ENCODE measurements at places on chromosomes 11 and 22. TPM values are rescaled to one million over a fixed set of nuclear protein-coding genes. Genes with fewer than 3 reads are reported as not detected.

DNA sequence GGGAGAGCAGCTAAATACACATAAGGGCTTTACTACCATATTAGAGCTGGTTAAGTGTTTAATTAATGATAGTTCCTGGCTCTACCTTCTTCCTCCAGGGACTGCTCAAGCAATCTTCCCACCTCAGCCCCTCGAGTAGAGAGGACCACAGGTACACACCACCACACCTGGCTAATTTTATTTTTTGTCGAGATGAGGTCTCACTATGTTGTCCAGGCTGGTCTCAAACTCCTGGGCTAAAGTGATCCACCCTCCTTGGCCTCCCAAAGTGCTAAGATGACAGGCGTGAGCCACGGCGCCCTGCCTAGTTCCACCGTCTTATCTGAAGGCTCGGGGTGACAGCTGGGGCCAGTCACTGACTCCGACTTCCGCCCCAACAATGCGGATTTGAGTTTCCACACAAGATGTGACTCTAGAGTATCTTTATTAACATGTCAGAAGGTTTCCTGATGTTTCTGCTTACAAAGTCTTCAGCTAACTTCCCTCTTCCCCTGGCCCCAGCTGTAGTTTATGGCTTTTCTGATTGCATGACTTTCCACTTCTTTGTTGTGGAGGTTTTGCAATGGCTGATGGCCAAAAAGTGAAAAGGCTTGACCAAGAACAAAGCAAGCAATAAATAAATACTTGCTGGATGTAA is 16.8 kb downstream of the TPST2 start:
- peak; percentile 32 for DNase-seq

- DNase-seq: no peak
These were observed 305.6 kb downstream of the TBC1D22A start for GRCh38 chr22:47067911-47068625.

GRCh38 chr22:20008221-20008995 is 8.2 kb downstream of the ARVCF start:
- DNase-seq: no peak

DNA sequence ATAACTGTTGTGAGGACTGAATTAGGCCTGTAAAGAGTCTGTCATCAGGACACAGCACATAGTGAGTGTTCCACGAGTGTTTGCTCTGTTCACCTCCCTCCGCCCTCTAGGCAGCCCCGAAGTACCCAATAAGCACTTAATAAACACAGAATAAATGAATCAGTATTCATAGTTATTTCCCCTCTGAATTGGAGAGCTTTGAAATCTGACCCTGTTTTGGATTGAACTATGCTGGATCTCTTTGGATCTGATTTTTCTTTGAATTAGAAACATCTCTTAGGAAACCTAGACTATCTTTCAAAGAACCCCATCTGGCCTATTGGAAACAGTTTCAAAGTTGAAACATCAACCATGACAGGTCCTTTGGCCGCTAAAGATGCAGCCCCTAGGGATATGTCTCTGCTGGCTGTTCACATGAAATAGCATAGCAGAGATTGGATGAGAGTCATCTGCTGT is 615.5 kb downstream of the NTM start:
- DNase-seq: peak; percentile 66

DNA sequence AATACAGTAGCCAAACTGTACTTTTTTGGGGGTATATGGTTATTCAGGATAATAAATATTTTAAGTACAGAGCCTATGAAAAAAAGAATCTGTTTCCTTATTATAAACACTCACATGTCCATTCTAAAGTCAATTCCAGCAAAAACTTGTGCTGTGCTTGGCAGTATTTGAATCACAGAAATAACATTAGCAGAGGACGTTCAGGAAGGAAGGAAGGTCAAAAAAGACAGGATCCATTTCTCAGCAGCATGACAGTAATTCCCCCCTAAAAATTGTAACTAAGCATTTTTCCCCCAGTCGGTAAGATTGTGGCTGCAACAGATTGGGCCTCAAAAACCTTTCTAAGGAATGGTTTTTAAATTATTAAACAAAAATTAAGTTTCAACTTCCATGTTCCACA is 124.8 kb downstream of the ATG16L2 start:
- no peak for DNase-seq

- DNase-seq: no peak
These were observed 91.6 kb downstream of the SCN3B start for GRCh38 chr11:123562829-123563228.

DNA sequence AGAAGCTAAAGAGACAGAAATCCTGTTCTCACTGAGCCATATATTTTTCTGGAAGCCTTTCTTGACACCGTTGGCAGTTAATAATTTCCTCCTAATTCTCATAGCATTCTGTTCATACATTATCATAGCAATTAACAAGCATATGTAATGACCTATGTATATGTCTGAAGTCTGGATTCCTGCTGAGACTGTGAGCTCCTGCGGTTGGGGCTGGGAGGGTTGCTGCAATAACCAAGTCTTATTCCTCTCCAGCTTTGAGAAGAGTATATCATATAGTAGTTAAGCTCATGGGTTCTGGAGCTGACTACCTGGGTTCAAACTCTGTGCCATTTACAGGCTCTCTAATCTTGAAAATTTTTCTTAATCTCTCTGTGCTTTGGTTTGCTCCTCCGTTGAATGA is 175.2 kb downstream of the MAML2 start:
- DNase-seq: no peak

GRCh38 chr11:14641801-14642200 is 1.8 kb upstream of the PDE3B start:
- DNase-seq: no peak

DNA sequence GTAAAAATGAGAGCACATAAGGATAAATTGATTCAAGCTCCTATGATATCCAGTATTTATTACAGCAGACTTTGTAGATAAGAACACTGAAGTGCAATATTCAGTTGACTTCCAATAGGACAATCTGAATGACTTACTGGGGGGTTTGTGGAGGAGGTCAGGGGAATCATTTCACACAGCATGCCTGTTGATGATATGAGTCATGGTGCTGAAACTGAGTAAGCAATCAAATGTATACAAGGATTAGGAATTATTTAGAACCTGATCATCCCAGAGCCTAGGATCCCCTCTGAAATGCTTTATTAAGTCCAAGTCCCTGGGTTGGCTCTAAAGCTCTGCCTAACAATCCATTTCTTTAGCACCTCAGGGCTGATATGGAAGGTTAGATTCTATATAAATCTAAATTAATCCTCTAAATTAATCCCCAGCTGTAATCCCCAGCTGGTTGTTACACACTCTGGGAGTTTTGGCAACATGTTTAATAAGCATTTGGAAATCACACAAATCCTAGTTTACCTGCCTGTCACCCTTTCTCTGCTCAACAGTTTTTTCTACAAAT is 326.4 kb downstream of the GUCY1A2 start:
- no peak for DNase-seq

DNA sequence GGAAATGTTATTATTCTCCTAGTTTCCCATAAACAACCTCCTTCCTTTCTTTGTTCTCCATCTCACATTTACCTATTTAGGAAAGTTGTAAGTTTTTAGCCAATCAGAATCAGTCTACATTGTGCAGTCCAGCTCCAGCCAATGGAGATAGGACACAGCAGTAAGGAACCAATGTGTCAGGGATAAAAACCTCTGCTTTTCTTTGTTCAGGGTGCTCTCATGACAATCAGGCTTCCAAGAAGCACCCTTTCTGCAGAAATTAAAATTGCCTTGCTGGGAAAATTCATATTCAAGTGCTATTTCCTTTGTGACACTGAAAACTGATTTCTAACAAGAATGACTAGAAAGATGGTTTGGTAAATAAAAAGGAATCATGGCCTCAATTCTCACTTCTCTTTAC is 14.6 kb downstream of the SCGB2A1 start:
- peak; percentile 4 for DNase-seq

DNA sequence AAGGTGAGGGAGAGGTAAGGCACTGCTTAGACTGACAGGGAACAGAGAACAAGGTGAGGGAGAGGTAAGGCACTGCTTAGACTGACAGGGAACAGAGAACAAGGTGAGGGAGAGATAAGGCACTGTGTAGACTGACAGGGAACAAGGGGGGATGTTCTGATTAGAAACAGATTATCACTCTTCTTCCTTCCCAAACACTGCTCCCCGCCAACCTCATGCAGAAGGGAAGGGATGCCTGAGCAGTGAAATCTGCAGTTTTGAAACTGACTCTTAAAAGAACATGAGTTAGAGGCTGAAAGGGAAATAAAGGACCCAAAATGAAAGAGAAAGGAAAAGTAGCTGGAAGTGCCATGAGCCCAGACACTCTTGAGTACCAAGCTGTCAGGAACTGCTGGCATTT is 29.8 kb downstream of the NEFH start:
- DNase-seq: no peak

- peak; percentile 39 for DNase-seq
These were observed 959 bp upstream of the HIPK3 start for GRCh38 chr11:33256031-33256812.

- peak; percentile 41 for DNase-seq
These were observed 1.1 kb downstream of the PLAAT5 start for GRCh38 chr11:63489879-63490278.

DNA sequence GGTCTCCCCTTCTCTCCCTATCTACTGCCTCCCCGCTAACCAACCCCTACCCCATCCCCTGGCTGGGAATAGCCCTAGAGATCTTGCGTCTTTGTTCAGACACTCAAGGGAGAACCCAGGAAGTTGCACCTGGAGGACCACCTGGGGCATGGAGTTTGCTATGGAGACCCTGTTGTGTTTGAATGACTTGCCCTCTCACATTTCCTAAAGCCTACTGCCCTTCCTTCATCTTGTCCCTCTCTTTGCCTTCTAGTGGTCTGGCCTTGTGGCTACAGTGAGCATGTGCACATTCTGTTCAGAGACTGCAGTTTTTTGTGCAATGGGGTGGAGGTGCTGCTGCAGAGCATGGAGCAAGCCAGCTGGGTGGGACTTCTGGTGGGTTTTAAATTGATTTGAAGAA is 42.5 kb downstream of the ZNRF3 start:
- no peak for DNase-seq

- no peak for DNase-seq
These were observed 72.8 kb downstream of the THAP12 start for GRCh38 chr11:76307978-76308747.

DNA sequence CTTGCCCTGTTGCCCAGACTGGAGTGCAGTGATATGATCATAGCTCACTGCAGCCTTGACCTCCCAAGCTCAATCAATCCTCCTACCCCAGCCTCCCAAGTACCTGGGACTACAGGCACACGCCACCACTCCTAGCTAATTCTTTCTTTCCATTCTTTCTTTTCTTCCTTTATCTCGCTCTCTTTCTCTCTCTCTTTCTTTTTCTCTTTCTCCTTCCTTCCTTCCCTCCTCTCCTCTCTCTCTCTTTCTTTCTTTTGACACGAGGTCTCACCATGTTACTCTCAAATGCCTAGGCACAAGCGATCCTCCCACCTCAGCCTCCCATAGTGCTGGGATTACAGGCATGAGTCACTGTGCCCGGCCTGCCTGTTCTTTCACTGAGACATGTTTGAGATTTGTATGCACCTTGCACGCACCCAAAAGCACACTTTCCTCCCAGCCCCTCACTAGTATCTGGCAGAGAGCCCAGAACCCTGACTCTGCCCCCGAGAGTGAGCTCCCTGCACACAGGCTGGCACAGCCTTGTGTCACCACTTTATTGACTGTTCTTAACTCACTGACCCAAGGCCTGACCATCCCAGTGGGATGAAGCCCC is 56.8 kb downstream of the CD6 start:
- no peak for DNase-seq

DNA sequence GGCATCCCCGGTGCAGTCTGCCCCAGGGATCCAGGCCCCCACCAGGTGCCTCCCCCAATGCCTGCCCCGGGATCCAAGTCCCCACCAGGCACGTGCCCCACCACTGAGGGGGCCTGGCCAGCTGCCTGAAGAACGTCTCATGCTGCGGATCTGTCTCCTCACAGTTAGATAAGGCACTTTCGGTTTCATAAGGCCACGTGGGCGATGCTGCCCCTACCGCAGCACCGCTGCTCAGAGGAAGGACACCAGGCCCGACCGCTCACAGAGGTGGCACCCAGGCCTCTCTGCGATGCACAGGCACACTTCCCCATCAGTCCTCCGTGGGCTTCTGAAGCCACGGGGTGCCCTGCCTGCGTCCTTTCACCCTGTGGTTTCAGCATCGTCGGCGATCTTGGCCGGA is 68.1 kb upstream of the BID start:
- no peak for DNase-seq

DNA sequence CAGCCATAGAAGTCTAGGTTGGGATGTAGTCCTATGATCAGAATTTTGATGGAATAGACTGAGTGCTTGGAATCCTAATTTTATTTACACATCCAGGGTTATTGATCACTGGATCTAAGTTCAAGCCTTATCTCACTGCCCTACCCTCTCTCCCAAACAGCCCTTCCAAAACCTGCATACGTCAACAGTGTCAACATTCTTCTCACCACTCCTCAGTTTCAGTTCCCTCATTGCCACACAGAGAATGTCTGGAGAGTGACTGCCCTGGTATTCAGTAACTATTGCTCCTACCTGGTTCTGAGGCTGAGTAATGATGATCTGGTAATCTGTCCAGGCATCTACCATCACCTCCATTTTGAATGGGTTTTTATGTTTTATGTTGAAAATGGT is 60.0 kb downstream of the GLYATL1 start:
- DNase-seq: no peak

DNA sequence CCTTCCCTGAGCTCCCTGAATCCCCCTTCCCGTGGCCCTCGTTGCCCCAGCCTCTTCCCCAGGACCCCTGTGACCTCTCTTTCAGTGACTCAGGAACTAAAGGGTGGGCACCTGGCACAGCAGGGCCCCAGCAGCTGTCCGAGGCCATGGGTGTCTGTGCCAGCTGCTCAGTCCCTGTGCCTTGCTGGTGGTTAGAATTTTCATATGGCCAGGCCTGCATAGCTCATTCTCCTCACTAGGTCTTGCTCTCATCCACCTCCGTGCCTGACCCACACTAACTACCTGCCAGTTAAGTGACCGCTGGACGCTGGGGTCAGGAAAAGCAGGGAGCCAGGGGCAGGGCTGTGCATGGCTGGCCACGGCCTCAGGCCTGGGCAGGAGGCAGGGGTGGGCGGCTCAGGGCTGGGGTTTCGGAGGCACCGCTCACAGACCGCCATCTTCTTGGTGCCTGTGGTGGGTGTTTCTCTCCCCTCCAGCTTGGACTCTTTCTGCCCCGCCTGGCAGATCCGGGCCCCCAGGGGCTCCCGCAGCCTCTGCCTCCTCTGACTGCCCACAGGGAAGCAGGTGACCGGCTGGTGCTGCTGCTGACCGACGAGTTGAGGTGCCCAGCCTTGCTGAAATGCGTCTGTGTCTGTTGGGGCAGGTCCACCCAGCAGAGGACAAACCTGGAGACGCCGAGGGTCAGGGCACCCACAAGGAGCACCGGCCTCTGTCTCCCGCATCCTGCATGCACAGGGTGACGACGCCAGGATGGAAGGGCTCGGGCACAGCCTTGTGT is 20.3 kb downstream of the MRGPRD start:
- no peak for DNase-seq

- peak; percentile 30 for DNase-seq
These were observed 74.4 kb upstream of the PPARA start for GRCh38 chr22:46075764-46076531.

DGAT2 gene
- 0.16 TPM for total RNA-seq

FAM227A gene
- 0.74 TPM for total RNA-seq

GGTLC2 gene
- not detected for total RNA-seq

MOGAT2 gene
- total RNA-seq: not detected

UPB1 gene
- total RNA-seq: not detected

EIF3D gene
- total RNA-seq: 336 TPM

BTBD18 gene
- not detected for total RNA-seq

PPFIBP2 gene
- 53.3 TPM for total RNA-seq

All from fibroblast of the aortic adventitia (primary cell).